HEK293T (cell line): ENCODE measurements at places on chromosomes 1 and 21.
A peak's percentile ranks its signal among the peaks of the same experiment; 100 is the strongest.

- DNase-seq, result peak; percentile 65
Observed at GRCh38 chr1:143698016-143698415, 273.8 kb downstream of the FAM72C start.

DNA sequence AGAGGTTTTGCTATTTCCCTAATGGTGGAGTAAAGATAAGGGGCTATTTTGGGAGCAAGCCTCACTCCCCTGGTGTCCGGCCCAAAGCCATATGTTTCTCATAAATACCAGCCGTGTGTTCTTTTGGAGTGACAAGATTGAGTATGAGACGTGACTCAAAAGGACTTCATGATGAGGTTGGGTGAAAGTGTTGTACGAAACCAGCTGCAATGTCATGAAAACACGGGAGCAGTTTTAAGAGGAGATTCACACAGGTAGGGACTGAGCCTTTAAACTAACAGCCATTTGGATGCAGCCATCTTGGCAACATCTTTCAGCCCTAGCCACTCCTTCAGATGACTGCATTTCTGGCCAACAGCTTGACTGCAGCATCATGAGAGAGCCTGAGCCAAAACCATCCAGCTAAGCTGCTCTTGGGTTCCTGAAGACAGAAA is 532.3 kb upstream of the USP24 start:
- DNase-seq, result no peak

- peak; percentile 93 for DNase-seq
Observed at GRCh38 chr1:155322953-155323728, 2.4 kb downstream of the RUSC1 start.

DNA sequence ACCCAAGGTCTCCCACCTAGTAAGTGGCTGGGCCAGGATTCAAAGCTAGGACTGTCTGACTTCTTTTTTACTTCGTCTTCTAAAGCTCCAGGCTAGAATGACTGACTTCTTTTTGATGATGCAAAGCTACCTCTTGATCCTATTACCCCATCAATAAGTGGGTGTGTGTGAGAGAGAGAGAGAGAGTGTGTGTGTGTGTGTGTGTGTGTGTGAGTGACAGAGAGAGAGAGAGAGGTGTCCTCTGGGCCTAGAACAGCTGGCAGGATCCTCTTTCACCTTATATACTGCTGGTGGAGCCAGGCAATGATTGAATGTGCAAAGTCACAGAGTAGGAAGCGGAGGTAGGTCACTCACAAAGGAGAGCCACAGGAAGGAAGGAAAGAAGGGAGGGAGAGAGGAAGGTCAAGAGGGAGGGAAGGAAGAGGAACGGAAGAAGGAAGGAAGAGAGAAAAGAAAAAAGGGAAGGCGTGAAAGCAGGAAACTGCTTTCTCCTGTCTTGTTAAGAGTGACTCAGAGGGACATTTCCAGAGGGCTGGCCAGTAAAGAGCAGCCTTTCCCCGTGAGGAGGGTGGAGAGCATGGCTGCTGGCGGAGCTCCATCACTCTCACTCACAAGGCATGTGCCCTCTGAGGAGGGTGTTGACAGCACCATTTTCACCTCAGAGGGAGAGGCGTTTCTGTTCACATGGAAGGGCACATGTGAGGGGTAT is 68.9 kb downstream of the CDC7 start:
- DNase-seq, result no peak

DNA sequence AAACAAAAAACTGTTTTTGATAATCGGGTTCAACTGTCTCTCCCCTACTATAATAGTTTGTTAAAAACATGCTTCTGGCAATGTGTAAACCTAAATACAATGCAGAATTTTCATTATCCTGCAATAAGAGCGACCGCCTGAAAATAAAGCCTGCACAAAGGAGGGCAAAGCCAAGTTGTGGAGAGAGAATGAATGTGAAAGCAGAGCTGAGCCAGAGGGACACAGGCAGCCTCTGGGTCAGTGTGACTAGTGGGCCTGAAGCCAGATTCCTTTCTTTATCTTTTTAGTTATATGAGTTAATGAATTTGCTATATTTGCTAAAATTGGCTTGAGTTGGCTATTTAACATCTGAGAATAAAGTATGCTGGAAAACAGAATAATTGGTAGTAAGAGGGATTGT is 615.2 kb downstream of the PLA2G4A start:
- DNase-seq, result no peak

DNA sequence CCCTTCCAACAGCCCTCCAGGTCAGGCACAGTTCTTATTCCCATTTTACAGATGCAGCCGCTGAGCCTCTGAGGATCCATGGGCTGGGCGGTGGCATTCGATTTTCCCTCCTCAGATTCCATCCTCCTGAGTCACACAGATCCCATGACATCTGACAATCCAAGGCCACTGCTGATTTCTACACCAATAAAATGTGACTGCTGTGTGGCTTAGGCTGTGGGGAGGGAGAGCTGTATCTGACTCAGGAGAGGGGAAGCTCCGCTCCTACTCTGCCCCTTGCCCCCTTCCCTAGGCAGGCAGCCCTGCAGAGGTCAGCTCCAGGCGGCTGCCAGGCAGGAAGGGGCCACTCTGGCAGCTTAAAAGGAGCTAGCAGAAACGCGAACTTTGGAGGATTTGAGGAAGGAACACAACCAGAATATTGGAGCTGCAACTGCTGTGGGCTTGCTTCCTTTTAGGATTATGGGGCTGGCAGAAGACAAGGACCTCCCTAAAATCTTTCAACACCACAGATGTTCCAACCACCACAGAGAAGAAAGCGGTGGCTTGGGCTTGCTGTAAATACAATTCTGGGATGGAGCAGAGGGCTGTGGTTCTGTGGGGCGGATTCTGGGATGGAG is 50.0 kb downstream of the MRPL37 start:
- peak; percentile 68 for DNase-seq

- DNase-seq, result no peak
Observed at GRCh38 chr1:112923959-112924349, 32.0 kb downstream of the SLC16A1 start.

DNA sequence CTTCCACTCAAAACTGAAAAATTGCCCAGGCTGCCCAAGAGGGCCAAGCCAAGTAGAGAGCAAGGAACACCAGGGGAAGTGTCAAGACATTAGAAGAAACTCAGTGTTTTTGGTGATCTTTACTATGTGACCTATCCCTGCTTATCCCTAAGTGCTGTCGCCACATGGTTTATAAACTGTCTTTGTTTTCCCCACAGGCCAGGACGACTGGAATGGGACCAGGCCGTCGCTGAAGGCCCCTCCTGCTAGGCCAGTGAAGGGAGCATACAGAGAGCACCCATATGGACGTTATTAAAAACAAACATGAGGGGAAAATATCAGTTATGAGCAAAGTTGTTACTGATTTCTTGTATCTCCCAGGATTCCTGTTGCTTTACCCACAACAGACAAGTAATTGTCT is 28.7 kb downstream of the KHDRBS1 start:
- no peak for DNase-seq

DNA sequence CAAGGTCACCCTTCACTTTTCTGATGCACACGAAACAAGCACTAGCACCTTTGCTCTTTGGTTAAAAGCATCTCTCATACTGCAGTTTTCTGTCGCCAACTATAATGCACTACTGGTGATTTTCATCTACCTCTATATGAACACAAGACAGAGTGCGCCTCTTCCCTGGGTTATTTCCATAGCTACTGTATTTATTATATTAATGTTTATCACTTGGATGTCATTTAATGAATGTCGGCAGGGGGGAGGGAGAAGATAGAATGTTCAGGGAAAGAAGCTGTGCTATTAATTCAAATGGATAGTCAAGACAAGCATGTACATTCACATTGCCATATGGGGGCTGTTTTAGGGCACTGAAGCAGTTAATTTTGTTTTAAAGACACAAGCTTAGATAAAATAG is 174.1 kb upstream of the SAMSN1 start:
- DNase-seq, result no peak
